T-cell (primary cell): ENCODE measurements at places on chromosomes 13 and 19. TPM values are rescaled to one million over a fixed set of nuclear protein-coding genes. Genes with fewer than 3 reads are reported as not detected.
A peak's percentile ranks its signal among the peaks of the same experiment; 100 is the strongest.

GRCh38 chr13:52195401-52195837, 36.0 kb upstream of the NEK3 start:
- H3K27ac ChIP-seq = peak overlapping the region; percentile 74
- DNase-seq = peak; percentile 50
- H3K36me3 ChIP-seq = no peaks in the 10 kb centered on the region

GRCh38 chr13:31887286-31887685, 144.3 kb upstream of the FRY start:
- H3K4me3 ChIP-seq = no peak overlapping the region
- DNase-seq = no peak
- no peaks in the 10 kb centered on the region for H3K27me3 ChIP-seq
- no peak overlapping the region for H3K27ac ChIP-seq

DNA sequence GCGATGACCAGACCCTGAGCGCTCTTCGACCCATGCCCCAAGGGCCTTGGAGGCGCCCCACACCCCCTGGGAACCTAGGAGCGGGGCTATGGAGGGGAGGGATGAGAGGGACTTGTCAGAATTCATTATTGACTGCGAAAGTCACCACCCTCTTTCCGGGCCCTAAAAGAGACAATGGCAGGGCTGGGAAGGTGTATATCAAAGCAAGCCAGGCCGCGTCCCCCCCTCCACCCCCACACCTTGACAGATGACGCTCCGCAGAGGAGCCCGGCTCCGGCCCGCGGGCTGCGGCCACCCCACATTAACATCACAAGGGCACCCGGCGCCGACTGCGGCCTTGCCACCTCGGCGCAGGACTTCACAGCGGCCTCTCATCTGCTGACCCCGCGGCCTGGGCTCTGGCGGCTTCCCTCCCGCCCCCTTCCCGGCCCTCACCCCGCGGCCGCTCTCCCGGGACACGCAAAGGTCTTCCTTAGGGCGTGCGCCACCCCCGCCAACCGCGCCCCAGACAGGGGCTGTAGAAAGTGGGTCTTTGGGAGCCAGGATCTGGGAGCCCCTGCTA, 2.4 kb downstream of the CDX2 start:
- no peak overlapping the region for H3K4me3 ChIP-seq
- no peak for DNase-seq

The METTL21C gene
- not detected for total RNA-seq

The ATP4A gene
- not detected for total RNA-seq

The RETN gene
- 1.6 TPM for total RNA-seq

The CRX gene
- total RNA-seq = not detected

The PRR20D gene
- not detected for total RNA-seq

The GPC6 gene
- total RNA-seq = not detected
